ENCODE measurements at places on chromosomes 6 and 20. TPM values are rescaled to one million over a fixed set of nuclear protein-coding genes. Genes with fewer than 3 reads are reported as not detected.

- no peak for DNase-seq
These were observed 2.5 kb upstream of the TULP4 start for GRCh38 chr6:158309814-158310213.

GRCh38 chr20:3166338-3166912 is 6.8 kb upstream of the FASTKD5 start:
- DNase-seq, result no peak

DNA sequence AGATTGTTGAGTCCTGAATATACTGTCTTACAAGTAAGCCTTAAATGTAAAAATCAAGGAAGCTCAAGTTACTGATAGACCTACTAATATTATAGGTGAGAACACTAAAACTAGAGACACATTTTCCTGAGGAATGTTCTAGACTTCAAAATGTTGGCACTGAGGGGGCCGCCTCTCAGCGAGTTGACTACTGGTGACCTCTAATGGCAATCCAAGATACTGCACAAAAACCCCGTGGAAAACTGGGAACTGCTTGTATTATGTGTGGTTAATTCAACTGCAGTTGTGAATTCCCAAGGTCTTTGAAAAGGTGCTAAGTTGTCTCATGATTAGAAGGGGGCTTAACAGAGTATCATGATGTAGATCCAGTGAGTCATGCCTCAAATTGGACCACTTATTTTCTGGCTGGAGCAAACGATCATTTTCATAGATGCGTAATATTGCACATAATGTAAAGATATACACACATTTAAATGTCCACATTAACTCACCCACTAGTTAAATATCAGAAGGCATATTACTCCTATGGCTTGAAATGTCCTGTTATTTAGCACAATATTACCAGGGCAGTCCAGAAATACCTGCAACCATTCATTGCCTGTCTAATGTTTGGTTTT is 336.2 kb downstream of the FOXA2 start:
- peak; percentile 3 for DNase-seq

Gene MPIG6B
- total RNA-seq, result not detected

Gene PAK1IP1
- total RNA-seq, result 34.7 TPM

GRCh38 chr20:38466171-38466570 is 6.5 kb upstream of the RALGAPB start:
- no peak for DNase-seq

GRCh38 chr6:69813508-69813907 is 16.7 kb upstream of the LMBRD1 start:
- DNase-seq, result no peak

- DNase-seq, result no peak
These were observed 90.5 kb upstream of the TBX18 start for GRCh38 chr6:84854811-84855400.

Gene MYLK2
- 0.55 TPM for total RNA-seq

Gene SLC26A8
- not detected for total RNA-seq

Gene PRPH2
- total RNA-seq, result not detected

Gene RBPJL
- not detected for total RNA-seq

- DNase-seq, result no peak
These were observed 18.0 kb downstream of the KLHL31 start for GRCh38 chr6:53647462-53648094.

Gene FAM83D
- 103 TPM for total RNA-seq

DNA sequence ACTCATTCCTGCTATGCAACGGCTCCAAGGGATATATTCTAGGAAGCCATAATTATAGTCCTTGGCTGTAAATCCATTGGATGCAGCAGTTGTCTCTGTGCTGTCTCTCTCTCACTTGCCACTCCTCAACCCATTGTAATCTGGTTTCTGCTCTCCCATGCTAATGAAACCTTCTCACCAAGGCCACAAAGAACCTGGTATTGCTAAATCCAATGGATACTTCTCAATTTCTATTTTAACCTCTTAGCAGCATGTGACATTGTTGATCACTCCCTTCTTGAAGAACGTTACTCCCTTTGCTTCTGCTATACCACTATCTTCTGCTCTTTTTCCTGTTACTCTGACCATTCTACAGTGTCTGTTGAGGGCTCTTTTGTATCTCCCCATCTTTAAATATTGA is 39.8 kb upstream of the GCLC start:
- no peak for DNase-seq

DNA sequence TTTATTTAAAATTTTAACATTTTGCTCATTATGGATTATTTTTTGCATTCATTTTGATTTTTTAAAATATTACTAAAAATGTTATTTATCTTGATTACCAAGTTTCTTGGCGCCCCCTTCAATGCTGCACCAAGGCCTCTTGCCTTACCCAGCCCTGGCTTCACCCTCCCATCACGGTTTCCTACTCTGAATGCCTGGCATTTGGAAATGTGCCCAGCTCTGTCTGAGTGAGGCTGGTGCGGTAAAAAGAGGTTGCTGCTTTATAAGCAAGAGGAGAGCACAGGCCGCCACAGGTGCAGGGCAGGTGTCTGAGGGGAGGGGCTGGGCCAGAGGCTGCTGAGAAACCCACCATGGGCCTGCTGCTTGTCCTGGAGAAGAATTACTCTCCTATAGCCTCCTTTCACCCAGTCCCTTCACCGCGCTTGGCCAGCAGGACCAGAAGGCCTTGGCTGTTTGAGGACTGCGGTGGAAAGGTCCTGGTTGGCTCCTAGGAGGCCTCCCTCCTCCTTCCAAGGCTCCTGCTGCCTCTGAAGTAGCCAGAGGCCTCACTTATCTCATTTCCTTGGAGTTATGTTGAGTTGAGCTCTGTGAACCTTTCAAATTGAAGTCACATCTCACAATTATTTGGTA is 62.6 kb downstream of the BANF2 start:
- no peak for DNase-seq

Gene RNF144B
- 0.60 TPM for total RNA-seq

GRCh38 chr20:58850693-58851174 is at the start of gene GNAS-AS1:
Gene GNAS-AS1, minus strand, starts transcription at chr20:58850902.
- peak; percentile 28 for DNase-seq

GRCh38 chr6:42225029-42225339 is 7.3 kb upstream of the MRPS10 start:
- DNase-seq, result no peak

DNA sequence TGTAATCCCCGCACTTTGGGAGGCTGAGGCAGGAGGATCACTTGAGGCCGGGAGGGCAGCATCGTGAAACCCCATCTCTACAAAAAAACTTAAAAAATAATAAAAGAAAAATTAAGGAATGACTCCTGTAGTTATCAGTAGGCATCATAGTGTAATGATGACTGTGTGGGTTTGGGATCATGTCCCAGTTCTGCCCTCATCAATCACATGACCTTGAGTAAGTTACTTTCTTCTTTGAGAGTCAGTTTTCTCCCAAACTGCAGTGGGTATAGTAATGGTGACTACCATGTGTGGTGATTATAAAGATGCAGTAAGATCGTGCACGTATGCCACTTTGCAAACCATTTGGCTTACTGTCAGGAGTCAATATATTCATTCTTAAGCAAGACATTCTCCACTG is 89.2 kb downstream of the TXNDC5 start:
- peak; percentile 15 for DNase-seq

DNA sequence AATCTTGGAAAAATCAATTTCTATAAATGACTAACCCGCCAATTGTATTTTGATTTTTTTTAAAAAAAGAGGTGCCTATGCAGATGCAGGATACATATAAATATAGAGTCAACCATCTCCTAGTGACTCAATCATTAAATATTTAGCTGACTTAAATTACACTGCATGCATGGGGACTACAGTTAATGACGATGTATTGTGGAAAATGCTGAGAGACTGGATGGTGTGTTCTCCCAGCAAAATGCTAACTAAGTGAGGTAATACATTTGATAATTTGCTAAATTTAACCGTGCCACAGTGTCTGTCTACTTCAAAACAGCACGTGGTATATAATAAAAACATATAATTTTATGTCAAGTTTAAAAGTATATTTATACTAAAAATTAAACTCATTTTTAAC is 341.6 kb downstream of the PRKN start:
- DNase-seq, result peak; percentile 10

Gene CCN6
- not detected for total RNA-seq

DNA sequence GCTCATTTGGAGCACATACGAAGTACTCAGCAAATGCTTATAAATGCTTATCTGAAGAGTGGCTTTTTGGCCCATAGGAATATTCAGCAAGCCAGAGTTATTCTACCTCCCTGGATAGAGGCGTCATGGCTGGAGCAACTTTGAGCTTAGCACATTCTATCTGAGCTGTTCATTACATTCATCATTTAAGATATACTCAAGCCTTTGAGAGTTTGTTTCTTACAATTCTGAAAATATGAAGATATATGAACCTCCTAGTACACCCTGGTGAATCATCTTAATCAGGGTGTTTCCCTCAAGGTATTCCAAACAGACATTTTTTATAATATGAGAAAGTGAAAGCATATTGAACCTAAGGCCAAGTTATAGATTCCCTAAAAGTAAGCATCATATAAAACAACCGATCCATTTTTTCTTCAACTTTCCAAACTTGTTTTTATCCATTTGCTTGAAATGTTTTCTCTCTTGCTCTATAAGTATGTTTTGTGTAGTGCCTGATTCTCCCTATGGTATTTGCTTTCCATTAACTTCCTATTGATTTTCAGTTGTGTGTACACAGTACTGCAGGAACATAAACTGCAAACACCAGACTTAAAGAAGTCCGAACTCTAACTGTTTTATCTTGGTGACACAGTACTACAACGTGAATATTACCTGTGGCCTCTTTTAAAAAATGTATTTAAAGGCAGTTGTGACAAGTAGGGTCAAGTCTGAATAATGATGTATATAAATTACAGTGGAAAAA is 139.7 kb upstream of the PTPRK start:
- DNase-seq, result no peak

GRCh38 chr6:167130712-167131684 is 8.1 kb downstream of the CCR6 start:
- no peak for DNase-seq

Gene TTK
- total RNA-seq, result 63.1 TPM

Gene MAPK13
- 0.46 TPM for total RNA-seq

DNA sequence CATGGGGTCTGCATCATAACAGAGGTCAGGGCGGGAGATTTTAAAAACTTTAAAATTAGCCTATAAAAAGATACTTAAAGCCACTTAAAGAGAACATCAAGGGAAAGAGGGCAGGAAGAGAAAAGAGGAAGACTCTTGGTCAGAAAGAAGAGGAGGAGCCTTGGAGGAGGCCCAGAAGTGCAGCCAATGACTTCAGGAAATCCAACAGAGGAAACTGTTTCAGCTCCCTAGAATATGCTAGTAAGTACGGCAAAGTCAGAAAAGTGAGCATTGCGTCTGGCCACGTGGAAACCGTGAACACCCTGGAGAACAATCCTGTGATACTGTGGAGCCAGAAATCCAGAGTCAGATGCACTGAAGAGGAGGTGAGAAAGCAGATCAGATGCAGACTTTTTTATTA is 22.5 kb upstream of the NHSL1 start:
- DNase-seq, result no peak

DNA sequence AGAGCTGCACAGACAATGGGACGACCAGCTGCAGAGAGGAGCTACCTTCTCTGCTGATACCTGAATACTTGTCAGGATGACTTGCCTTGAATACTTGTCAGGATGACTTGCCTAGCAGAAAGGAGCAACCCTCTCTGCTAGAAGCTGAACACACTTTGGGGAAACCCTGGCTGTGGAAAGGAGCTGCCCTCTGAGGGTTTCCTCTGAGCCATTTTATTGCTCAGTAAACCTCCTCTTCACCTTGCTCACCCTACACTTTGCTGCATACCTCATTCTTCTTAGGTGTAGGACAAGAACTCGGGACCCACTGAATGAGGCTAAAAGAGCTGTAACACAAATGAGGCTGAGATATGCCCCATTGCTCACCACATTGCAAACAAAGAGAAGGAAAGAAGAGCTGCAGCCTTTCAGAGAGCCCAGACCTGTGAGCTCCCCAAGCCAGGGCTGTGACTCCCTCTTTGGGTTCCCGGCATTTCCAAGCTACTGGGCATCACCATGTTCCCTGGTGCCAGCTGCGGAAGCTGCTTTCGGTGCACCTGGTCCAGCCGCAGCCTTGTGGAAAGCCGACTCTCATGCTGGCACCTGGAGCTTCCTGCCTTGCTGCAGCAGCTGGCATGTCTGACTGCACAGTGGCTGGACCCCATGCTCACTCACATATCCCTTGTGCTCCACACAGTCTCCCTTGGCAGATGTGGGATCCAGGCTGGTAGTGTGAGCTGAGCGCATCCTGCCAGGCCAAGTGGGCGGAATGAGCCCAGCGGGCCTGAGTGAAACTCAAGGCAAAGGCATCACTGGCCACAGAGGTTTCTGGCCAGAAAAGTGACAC is 106.7 kb upstream of the AHI1 start:
- DNase-seq, result no peak

DNA sequence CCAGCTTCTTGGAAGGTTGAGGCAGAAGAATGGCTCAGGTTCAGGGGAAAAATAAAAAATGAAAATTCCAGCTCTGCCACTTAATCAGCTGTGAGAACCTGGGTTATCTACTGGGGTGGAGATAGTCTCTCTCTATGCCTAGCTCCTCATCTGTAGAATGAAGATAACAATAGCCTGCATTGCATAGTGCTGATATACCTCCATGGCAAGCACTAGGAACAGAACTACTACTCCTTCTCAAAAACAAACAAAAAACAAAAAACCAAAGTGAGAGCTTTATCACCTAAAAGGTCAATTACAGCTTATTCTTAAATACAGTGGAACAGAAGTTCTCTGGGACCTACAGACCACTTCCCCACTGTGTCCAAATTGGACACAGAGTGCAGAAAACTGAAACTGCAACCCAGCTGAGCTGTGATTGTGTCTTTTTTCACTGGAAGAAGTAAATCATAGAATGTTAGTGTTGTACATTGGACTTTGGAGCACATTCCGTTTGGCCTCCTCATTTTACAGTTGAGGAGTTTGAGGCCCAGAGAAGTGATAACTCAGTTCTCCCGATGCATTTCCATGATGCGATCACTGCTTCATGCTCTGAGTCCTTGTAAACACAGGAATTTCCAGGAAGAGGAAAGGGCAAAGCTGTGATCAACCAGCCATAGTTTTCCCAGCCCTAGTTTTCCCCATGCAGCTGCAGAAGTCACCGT is 23.3 kb downstream of the MTFR2 start:
- no peak for DNase-seq

GRCh38 chr6:44263354-44264100 is 1.8 kb downstream of the NFKBIE start:
- peak; percentile 84 for DNase-seq

Gene PTCRA
- total RNA-seq, result not detected

DNA sequence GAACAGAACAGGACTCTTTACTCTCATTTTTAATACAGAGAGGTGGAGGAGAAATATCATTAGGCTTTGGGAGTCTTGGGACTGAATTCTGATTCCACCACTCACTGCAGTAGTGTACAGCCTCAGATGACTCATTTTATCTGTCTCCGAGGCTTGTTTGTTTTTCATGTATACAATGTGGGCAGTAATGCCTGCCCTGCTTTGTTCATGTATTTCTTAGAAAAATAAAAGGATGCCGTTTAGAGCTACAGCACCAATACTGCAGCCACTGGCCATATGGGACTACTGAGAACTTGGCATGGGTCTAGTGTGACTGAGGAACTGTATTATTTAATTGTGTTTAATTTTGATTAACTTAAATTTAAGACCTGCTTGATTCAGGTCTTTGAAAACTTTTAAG is 41.2 kb upstream of the JAG1 start:
- DNase-seq, result peak; percentile 43

- no peak for DNase-seq
These were observed 413.7 kb upstream of the SULF2 start for GRCh38 chr20:48198929-48199451.
